Immature natural killer cell (primary cell): ENCODE measurements at places on chromosomes 3 and 15. TPM values are rescaled to one million over a fixed set of nuclear protein-coding genes. Genes with fewer than 3 reads are reported as not detected.

DNA sequence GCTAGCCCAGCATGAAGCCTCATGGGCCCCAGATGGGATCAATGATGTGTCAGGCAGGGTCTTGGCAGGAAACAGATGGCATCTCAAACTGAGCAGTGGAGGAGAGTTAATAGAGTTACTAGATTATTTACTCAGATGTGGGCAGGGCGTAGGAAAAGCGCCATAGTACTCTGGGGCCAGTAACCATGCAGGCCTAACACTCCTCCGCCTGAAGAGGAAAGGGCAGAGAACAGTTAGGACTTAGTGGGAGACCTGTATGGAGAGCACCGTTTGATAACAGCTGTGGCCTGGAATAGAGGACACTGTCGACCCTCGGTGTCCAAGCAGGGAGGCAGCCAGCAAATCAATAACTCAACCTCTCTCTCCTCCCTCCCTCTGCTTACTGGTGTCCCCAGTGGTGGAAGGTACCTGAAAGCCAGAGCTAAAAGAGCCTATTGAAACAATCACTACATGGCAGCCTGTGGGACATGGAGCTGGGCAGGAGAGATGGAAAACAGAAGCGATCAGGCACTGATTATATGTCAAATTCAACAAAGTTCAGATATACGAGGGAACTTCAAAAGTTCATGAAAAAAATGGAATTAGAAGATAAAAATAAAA lies 111.4 kb upstream of the CCNL1 start:
- no peak for DNase-seq
- H3K4me3 ChIP-seq = no peak overlapping the region
- H3K27ac ChIP-seq = no peak overlapping the region
- H3K4me1 ChIP-seq = no peaks in the 10 kb centered on the region
- H3K36me3 ChIP-seq = no peaks in the 10 kb centered on the region

DNA sequence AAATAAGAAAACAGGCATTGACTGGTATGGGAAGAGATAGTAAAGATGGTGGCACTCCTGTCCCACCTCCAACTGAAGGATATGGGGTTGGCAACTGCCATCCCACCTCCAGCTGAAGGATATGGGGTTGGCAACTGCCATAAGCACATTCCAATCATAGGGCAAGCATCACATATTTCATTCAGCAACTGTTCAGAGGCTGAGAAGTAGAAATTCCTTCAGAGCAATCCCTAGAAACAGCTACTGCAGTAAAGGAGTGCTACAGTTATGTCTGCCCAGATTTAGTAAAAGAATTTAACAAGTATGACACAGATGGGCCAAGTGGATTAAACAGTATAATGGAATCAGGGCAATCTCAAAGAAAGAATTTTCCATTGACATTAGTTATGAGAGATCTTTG lies 156.8 kb downstream of the IMPG2 start:
- H3K27ac ChIP-seq = no peak overlapping the region
- no peak for DNase-seq
- H3K4me1 ChIP-seq = no peaks in the 10 kb centered on the region
- H3K36me3 ChIP-seq = no peaks in the 10 kb centered on the region

DNA sequence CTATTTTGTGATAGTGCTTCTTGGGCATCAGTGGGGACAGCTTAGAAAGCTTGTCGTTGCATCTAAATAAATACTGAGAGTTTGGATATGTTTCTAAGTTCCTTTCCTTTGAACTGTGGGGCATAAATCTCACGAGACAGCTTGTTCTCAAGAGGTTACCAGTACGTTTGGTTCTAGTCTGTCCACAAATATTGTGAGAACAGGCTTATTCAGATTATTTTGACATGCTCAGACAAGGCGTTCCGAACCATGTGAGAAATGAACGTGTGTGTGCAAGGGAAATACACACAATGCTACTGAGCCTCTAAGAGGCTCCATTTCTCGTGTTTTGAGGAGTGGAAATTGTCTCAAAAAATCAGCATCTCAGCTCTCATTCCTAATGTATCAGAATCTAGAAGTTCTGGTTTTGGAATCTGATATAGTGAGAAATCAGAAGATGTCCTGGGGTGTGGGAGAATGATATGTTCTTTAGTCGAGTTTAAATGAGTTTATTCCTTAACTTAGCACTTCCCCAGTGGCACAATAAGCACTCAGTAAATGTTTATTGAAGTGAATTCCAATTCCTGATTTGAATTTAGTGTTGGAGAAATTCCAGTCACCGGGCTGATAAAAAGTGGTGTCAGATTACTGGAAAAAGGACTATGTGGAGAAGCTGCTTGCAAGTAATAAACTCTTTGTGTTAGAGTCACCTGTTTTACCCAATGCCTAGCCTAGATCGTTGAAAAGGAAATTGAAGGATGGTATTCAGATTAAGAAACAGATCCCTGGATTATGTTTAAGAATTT lies 481.5 kb downstream of the LPP start:
- H3K4me1 ChIP-seq = no peaks in the 10 kb centered on the region
- H3K27ac ChIP-seq = no peak overlapping the region
- DNase-seq = no peak
- H3K27me3 ChIP-seq = no peaks in the 10 kb centered on the region
- H3K4me3 ChIP-seq = no peak overlapping the region

GRCh38 chr15:68528626-68529290 lies 50.0 kb upstream of the CORO2B start:
- peaks cover 1% of the 10 kb centered on the region for H3K27me3 ChIP-seq
- DNase-seq = no peak
- H3K4me3 ChIP-seq = no peak overlapping the region
- no peaks in the 10 kb centered on the region for H3K36me3 ChIP-seq

GRCh38 chr15:57112178-57112577 lies 193.7 kb downstream of the TCF12 start:
- no peak for DNase-seq
- peaks cover 4% of the 10 kb centered on the region for H3K4me1 ChIP-seq
- H3K27ac ChIP-seq = no peak overlapping the region
- peaks cover 1% of the 10 kb centered on the region for H3K27me3 ChIP-seq

The TMCO5A gene
- not detected for polyA plus RNA-seq
